ENCODE measurements at places on chromosomes 3 and 15.
A peak's percentile ranks its signal among the peaks of the same experiment; 100 is the strongest.

DNA sequence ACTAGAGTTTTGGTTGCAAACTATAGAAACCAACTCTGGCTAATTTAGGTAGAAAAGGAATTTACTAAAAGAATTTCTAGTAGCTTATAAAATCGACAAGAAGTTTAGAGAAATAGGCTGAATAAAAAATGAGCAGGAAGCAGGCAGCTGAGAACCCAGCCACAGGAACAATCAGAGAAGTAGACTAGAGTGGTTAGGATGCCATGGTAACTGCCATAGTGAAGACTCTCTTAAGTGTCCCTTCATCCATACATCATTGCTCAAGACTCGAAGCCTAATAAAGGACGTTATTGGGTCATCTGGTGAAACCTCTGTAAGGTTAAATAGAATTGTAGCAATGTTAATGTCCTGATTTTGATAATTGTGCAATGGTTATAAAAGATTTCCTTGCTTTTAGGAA lies 13.8 kb downstream of the AVEN start:
- no peak for DNase-seq

DNA sequence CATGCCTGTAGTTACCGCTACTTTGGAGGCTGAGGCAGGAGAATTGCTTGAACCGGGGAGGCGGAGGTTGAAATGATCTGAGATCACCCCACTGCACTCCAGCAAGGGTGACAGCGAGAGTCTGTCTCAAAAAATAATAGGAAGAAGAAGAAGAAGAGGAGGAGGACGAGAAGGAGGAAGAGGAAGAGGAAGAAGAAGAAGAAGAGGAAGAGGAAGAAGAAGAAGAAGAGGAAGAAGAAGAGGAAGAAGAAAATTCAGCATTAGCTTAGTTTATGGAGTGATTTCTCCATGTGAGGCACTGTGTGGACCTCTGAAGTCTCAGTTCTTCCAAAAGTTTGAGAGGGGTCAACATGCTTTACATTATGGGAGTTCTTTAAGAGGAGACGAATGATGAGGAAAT lies 17.4 kb upstream of the MEGF11 start:
- no peak for DNase-seq

DNA sequence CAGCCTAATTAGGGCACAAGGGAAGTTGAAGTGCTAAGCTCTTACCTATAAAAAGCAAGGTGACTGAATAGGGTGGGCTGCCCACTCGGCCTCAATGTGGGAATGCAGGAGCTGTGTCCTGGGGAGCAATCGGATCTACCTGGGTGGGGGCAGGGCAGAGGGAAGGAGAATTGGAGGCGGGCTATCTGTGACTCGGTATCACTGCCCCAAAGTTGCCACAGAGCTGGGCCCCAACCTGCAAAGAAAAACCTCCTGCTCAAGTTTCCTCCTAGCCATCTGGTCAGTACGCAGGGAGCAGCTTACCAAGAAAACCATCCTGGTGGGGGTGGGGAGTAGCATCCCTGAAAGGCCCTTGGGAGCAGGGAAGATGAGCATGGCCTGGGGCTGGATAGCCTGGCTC lies 10.7 kb downstream of the CIB2 start:
- DNase-seq: no peak

- peak; percentile 61 for DNase-seq
Measured at GRCh38 chr15:41557673-41558399, 1.2 kb upstream of the TYRO3 start.

DNA sequence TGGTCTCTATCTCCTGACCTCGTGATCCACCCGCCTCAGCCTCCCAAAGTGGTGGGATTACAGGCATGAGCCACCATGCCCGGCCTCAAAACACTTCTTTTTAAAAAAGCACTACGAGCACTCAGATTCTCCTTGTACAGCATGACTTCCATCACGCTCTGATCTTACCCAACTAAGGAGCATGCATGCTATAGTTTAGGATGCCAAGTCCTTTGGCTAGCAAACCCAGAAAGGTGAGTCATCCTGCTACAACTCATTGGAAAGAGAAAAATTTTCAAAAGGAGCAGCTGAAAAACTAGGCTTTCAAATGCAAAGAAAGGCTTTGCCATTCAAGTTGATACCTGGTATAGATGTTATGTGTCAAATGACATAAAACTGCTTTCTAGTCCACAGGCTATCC lies 70.3 kb upstream of the PRICKLE2 start:
- no peak for DNase-seq

- DNase-seq: no peak
Measured at GRCh38 chr15:69509131-69509530, 56.5 kb downstream of the RPLP1 start.

- no peak for DNase-seq
Measured at GRCh38 chr3:144391236-144391635, 419.6 kb downstream of the DIPK2A start.

- DNase-seq: no peak
Measured at GRCh38 chr3:151877269-151877668, 3.8 kb downstream of the SUCNR1 start.

DNA sequence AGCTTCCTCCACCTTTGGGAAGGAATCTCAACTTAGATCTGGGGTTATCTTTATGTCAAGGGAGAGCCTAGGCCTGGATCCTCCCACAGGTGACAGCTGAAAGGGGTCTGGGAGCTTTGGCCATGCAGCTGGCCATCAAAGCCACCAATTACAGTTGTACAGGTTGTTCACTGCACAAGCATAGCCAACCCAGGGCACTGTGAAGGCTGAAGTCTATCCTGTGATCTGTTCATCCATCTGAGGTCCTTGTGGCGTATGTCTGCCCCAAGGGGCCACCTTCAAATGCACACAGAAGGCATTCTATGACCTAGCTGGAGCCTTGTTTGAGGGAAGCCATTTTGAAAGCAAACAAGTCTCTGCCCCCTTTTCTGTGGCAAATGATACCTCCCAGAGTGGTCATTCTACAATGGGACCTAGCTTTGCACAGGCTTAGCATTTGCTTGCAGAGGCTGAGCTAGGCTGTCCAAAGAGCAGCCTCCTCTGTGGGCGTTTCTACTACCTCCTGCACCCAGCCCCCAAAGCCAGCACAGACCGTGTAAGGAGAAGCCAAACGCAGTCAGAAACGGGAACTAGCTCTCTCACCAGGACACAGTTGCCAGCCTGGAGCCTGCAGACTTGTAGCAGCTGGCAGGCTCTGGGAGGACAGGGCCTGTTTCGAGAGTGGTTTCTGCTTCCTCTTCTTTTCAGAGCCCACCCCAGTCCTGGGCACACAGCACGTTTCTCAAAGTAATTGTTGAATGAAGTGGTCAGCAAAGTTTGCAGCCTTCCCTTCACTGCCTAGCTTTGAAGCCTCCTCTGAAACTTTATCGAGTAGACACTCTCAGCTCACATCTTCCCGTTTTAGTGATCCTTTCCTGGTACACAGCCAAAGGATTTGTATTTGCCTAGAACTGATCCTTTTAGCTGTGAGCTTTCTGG lies 157.3 kb upstream of the SMAD3 start:
- no peak for DNase-seq

GRCh38 chr15:31352911-31353811 lies 26.5 kb downstream of the KLF13 start:
- DNase-seq: no peak

GRCh38 chr3:126832933-126833332 lies 128.9 kb downstream of the CHCHD6 start:
- no peak for DNase-seq

DNA sequence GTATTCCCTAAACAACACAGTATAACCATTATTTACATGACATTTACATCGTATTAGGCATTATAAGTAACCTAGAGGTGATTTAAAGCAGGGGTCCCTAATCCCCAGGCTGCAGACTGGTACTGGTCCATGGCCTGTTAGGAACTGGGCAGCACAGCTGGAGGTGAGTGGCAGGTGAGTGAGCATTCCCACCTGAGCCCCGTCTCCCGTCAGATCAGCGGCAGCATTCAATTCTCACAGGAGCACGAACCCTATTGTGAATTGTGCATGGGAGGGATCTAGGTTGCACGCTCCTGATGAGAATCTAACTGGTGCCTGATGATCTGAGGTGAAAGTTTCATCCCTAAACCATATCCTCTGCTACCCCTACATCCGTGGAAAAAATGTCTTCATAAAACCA lies 138.2 kb downstream of the ATP10A start:
- no peak for DNase-seq

- no peak for DNase-seq
Measured at GRCh38 chr15:42364529-42364928, 5.2 kb downstream of the CAPN3 start.

DNA sequence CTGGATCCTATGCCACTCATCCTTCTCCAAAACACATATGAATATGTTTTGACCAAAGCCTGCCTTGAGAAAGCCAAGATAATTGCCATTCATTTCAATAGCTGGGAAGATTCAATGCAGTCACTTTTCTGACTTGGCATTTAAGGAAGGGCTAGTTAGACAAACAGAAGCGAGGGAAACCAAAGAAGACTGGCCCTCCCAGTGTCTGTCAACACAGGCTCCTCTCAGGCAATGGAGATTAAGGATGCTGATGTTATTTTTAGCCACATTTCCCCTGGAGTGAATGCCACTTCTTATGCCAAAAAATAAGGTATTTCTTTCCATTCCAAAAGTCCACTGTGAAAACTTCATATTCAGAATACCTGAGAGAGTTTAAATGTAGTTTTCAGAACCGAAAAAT lies 101.7 kb downstream of the P3H2 start:
- DNase-seq: no peak

GRCh38 chr3:60812502-60812901 lies 438.8 kb downstream of the FHIT start:
- no peak for DNase-seq

GRCh38 chr3:11037976-11038375 lies 45.4 kb downstream of the SLC6A1 start:
- DNase-seq: no peak

GRCh38 chr3:63912768-63913588 lies 795 bp upstream of the SCAANT1 start:
- DNase-seq: peak; percentile 10

DNA sequence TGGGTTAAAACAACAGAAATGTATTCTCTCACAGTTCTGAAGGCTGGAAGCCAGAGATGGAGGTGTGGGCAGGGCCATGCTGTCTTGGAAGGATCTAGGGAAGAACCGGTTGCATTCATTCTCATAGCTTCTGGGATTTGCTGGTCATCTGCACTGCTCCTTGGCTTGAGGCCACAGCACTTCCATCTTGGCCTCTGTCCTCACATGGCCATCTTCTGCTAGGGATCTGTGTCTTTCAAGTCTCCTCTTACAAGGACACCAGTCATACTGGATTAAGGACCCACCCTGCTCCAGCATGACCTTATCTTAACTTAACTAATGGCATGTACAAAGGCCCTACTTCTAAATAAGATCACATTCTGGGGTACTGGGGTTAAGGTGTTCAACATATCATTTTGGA lies 47.7 kb downstream of the RPLP1 start:
- DNase-seq: no peak

GRCh38 chr3:134991003-134991402 lies 195.9 kb downstream of the EPHB1 start:
- no peak for DNase-seq

GRCh38 chr3:134228035-134228434 lies 22.6 kb downstream of the RYK start:
- DNase-seq: no peak

DNA sequence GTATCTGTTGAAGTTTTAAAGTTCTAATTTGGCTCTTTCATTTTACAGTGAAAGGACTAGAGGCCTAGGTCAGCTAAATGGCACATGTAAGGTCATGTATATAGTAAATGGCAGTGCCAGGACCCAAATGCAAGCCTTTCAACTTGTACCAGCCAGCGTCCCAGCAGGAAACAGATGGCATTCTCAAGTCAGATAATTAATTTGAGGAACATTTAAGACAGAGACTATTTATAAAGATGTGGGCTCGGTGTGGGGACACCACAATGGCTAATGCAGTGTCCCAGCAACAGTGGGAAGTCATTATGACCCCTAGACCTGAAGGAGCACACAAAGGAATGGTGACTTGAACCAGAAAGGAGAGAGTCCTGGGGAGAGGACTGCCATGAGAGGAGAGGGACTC lies 6.1 kb downstream of the MINDY4B start:
- no peak for DNase-seq

GRCh38 chr3:123396171-123397049 lies 52.5 kb downstream of the ADCY5 start:
- no peak for DNase-seq

DNA sequence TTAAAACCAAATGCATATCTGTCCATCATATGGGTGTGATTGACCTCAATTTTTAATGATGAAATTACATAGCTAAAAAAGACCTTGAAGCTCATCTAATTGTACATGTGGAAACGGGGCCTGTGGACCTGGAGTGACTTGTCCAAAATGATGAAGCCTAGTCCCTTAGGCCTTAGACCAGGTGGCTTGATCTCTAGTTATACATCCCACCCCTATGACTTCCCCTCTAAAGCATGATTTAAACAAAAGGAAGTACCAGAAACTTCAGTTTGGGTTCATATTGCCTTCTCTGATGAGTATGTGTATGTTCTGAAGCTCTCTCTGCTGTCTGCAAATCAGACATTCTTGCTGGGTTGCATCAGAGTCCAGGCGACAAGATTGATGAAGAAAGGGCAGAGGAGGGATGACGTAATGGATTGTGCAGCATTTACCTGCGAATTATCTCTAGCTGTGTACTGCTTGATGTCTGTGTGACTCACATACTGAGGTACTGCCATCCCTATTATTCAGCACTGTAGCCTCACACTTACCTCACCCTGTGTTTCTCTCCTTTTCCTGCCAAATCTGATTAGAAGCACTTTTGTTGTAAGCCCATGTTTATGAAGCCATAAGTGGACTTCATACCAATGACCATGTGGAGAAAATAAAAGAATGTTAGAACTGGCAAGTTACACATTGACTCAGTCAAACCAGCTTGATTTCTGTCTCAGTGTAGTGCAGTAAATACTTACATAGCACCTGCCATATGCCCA lies 111.5 kb downstream of the FILIP1L start:
- no peak for DNase-seq

DNA sequence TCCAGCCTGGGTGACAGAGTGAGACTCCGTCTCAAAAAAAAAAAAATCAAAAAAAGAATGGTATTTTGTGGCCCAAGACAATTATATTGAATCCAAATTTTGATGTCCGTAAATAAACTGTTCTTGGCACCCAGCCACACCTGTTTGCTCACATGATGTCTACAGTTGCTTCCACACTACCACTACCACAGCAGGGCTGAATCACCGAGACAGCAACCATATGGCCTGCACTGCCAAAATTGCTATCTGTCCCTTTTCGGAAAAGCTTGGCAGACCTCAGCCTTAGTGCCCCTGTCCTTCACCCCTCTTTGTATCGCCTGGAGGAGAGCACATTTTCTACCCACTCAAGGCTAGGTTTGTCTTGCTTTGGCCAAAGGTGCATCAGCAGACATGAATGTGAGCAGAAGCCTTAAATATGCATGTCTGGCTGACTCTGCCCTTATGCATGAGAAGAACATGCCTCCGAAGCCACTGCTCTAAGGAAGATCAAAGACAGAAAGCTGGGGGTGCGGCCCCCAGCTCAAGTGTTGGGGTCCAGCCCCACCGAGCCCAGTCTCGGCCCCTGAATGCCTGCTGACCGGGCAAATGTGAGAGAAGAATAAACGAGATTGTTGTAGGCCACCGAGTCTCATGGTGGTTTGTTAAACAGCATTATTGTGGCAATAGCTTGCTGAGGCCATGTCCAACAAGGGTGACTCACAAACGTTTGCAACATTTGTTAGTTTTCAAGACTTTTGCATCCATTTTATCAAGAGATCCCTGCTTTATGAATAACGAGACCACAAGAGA lies 108.1 kb downstream of the TPRA1 start:
- DNase-seq: no peak

All from activated CD4-positive, CD25-positive, alpha-beta regulatory T cell treated with anti-CD3 and anti-CD28 coated beads, Interleukin-2, amount 50 U/mL, for 16 hours (primary cell).